ENCODE measurements at places on chromosomes 12 and 14.

GRCh38 chr12:120110550-120111501 is 5.7 kb downstream of the RAB35 start:
- DNase-seq: peak; percentile 72

GRCh38 chr14:55671641-55672040 is 91.6 kb downstream of the KTN1 start:
- no peak for DNase-seq

- DNase-seq: no peak
These were observed 2.8 kb downstream of the KRT7 start for GRCh38 chr12:52235822-52236361.

DNA sequence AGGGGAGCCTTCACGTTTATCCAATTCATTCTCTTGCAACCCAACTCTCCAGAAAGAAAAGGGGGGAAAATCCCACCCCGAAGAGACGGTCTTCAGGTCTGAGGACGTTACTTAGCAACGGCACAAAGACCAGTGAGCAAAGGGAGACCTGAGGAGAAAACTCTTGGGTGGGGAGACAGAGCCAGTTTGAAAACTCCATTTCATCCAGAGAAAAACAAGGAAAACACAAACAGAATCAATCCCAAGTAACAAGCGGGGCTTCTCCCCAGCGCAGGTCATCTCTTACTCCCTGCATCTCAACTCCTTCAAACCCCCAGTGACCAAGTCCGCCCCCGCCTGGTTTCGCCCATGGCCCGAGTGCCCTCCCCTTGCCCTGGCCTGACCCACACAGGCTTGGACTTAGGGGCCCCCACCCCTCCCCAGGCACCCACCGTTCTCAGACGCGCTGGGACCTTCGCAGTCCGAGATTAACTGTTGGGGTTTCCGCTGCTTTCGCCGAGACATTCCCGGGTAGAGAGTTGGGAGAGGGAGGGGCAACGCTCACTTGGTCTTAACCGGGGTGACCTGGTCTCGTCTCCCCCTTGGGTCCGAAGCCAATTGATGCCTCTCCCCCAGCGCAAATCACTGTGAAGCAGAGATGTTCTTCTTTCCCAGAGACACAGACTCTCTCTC is 10.4 kb upstream of the SALL2 start:
- DNase-seq: no peak

GRCh38 chr12:2544230-2544629 is 250.5 kb upstream of the FKBP4 start:
- no peak for DNase-seq

GRCh38 chr14:75982266-75983018 is 647 bp upstream of the TGFB3 start:
- DNase-seq: peak; percentile 79

- DNase-seq: no peak
These were observed 1.2 kb downstream of the KRT86 start for GRCh38 chr12:52275686-52276085.

DNA sequence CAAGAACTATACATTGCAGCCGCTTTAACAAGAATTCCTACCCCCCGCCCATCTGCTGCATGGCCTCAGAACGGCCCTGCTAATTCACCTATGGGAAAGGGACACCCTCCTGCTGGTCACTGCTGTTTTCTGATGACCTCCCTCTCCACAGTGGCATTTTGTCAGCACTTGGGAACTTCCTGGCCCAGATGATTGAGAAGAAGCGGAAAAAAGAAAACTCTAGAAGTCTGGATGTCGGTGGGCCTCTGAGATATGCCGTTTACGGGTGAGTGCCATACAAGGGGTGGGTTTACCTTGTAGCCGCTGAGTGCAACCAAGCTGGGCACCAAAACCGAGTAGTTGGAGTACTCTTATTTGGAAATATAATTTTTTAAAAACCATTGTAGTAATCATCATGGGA is 2.7 kb downstream of the PXMP2 start:
- no peak for DNase-seq

DNA sequence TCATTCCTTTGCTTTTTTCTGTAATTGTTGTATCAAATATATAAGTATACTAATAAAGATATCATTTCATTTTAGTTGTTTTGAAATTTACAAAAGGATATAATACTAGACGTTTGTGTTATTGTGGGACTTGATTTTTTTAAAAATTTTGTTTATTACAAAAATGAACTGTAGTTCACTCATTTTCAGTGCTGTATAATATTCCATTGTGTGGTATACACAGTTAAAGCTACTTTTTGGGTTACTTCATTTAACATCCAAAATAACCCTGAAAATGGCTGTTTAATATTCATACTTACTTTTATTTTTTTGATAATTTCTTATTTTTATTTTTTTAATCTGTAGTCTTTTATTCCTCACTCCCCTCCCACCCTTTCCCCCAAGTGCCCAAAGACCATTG is 21.4 kb downstream of the SLC38A2 start:
- no peak for DNase-seq
